ENCODE measurements at places on chromosomes 1 and 21.

- no peak for DNase-seq
Measured at GRCh38 chr1:48693674-48694320, 82.9 kb downstream of the BEND5 start.

- DNase-seq, result no peak
Measured at GRCh38 chr1:13832536-13832935, 132.5 kb downstream of the PRDM2 start.

DNA sequence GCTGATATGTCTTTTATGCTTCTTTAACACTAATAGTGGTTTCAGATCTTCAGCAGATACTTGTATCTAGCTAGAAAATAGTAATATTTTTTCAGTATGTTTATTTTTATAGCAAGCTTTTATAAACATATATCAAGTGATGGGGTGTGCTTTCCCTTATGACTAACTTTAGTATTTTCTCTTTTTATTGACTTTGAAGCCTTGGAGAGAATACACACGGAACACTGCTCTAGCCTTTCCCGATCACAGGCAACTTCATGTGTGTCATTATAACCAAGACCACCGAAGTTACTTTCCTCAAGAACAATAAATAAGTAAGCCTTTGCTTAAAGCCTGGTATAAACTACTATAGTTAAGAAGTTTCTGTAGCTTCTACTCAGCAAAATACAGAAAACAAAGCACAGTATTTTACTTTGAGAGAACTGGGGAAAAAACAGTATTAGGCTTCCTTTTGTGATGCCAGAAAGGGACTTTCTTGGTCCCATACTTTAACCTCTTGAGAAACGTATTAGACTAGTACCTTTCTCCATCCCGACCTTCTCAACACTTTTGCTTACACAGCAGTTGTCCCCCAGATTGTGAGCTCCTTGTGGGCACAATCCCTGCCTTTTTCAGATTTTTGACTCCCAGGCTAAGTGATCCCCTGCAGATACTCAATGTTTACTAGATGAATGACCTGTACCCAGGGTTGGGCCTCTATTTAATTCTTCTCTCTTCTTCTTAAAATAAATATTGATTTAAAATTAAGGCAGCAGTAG is 3.3 kb downstream of the ADSS2 start:
- no peak for DNase-seq

GRCh38 chr1:205545991-205546390 is 41.5 kb downstream of the CDK18 start:
- DNase-seq, result no peak

- DNase-seq, result no peak
Measured at GRCh38 chr1:71045463-71046028, 2.1 kb downstream of the PTGER3 start.
